Gastroesophageal sphincter (tissue), 4 donors: ENCODE measurements at places on chromosomes 5 and 9. TPM values are rescaled to one million over a fixed set of nuclear protein-coding genes. Genes with fewer than 3 reads are reported as not detected.

GRCh38 chr9:132142924-132143323, 18.9 kb upstream of the NTNG2 start:
- no peak for ATAC-seq

DNA sequence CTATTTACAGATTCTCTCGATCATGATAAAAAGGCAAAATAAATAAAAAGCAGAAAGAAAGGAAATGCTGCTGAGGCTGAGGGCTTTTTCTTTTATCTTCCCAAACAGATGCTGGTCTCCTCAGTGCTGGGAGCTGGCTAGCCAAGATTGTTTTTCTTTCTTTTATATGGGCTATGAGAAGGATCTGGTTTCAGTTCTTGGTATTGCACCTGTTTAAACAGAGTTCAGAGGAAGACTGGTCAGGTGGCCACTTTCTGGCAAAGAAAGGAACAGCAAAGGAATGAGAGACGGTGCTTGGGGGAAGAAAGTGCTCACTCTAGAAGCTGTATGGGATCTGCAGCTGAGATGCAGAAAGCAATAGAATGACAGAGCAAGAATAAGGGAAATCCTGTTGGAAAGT, 88.9 kb downstream of the SLF1 start:
- ATAC-seq, result no peak

- ATAC-seq, result no peak
Observed at GRCh38 chr9:134360897-134361296, 34.6 kb downstream of the RXRA start.

- no peak for ATAC-seq
Observed at GRCh38 chr9:133677126-133678010, 41.2 kb downstream of the DBH start.

DNA sequence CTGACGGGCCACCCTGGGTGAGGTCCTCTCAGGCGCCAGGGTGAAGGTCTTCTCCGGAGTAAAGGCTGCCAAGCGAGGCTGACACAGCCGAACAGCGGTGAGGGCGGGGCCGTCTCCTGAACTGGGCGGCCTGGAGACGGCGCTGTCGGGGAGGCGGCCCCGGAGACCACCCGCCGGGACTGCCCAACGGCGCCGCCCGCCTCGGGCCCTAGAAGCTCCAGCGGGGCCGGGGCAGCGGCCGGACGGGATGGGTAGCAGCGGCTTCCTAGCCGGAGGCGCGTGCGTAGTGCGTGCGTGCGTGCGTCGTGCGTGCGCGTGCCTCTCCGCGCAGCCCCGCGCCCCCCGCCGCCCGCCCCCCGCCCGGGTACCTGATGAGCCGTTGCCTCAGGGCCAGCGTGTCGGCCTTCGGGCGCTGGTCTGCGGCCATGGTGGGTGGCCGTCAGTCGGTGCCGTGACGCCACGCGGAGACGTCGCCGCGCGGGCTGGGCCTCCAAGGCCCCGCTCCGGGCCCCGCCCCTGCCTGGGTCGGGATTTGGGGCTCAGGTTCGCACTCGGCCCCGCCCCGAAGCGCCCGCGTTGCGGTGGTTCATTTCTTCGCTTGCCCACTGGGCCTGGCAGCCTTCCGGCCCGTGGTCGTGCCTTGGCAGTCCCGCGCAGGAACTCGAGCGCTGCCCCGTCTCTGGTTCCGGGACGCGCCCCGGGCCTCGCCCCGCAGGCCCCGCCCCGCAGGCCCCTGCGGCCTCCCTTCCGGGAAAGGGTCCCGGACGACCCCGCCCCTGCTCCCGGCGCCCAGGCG, at the start of gene PHYKPL:
Gene PHYKPL, minus strand, starts transcription at position 679 of the 796 bp plus-strand sequence. Its CDS starts 252 bp downstream, at position 427.
- ATAC-seq, result peak; percentile 83

GRCh38 chr5:172110921-172111851, 76.8 kb downstream of the STK10 start:
- ATAC-seq, result peak; percentile 46

- ATAC-seq, result no peak
Observed at GRCh38 chr5:42756606-42757601, at the start of gene CCDC152. CCDC152 (plus strand) TSS chr5:42756818; CDS start chr5:42759122, 2,304 bp downstream.

GRCh38 chr9:107600060-107600573, 110.5 kb upstream of the KLF4 start:
- ATAC-seq, result peak; percentile 83

- peak; percentile 78 for ATAC-seq
Observed at GRCh38 chr5:149114403-149115312, 26.6 kb upstream of the ABLIM3 start.

- ATAC-seq, result no peak
Observed at GRCh38 chr9:109728686-109729300, 51.2 kb upstream of the PALM2AKAP2 start.

- no peak for ATAC-seq
Observed at GRCh38 chr5:171441246-171441791, 21.9 kb downstream of the FGF18 start.

GRCh38 chr5:139027150-139027549, 152.0 kb upstream of the LRRTM2 start:
- no peak for ATAC-seq

GRCh38 chr9:20212806-20213205, 409.5 kb downstream of the MLLT3 start:
- ATAC-seq, result no peak

- peak; percentile 22 for ATAC-seq
Observed at GRCh38 chr5:143094087-143094521, 309.4 kb downstream of the NR3C1 start.

DNA sequence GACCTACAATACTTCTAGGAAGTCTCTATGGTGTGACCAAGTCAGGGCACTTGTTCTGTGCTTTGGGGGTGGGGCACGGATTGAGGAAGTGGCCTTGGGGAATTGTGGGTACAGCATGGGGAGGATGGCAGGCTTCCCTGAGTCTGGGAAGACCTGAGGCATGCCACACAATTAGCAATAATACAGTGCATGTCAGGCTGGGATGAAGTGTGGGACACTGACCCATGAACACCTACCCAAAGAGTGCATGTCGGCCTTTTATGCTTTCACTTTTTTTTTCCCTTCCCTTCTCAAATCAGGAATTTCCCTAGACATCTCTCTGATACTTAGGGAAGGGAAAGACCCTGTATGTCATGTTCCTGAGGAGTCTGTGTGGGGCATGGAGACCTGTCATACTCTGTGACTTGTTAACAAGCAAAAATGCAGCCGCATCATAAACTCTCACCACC, 146.4 kb downstream of the PALM2AKAP2 start:
- peak; percentile 34 for ATAC-seq

- ATAC-seq, result no peak
Observed at GRCh38 chr9:130698514-130698913, 4.9 kb downstream of the EXOSC2 start.

DNA sequence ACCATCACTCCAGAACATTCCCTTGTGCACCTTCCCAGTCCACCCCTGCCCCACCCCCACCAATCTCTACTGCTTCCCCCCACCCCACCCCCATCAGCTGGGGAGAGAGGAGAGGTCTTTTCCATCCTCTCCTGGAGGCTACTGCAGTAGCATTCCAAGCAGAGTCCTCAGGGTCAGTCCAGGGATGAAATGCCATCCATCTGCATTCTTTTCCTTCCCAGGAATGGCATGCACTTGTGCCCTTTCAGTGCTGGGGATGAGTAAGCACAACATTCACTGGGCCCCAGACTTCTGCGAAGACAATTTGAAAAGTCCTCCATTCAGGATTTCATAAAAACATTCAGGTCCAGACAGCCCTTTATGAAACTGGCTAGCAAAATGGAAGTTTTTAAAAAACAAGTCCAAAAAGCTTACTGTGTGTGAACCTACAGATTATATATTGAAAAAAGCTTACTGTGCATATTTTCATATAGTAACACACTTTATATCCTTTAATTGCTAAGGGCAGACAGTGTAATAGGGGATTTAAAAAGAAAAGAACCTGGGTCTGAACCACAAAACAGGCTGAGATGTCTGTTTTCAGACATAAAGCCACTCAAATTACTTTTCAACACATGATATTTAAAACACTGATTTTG, 50.0 kb upstream of the GOLPH3 start:
- peak; percentile 79 for ATAC-seq

- ATAC-seq, result no peak
Observed at GRCh38 chr5:3222924-3223323, 372.7 kb upstream of the IRX1 start.

Gene MYOT
- total RNA-seq, result 16.6 TPM

Gene PCDHGA6
- total RNA-seq, result 2.0 TPM

Gene DOCK2
- 20.6 TPM for total RNA-seq

Gene PCDHB12
- 5.1 TPM for total RNA-seq

Gene FCN2
- not detected for total RNA-seq

Gene MEIKIN
- 4.0 TPM for total RNA-seq

Gene DAB2IP
- 43.4 TPM for total RNA-seq
